IPS DF 19.7 (cell line): ENCODE measurements at places on chromosomes 4 and X.

GRCh38 chr4:10677796-10678497 is 6.6 kb downstream of the CLNK start:
- no peak for DNase-seq

DNA sequence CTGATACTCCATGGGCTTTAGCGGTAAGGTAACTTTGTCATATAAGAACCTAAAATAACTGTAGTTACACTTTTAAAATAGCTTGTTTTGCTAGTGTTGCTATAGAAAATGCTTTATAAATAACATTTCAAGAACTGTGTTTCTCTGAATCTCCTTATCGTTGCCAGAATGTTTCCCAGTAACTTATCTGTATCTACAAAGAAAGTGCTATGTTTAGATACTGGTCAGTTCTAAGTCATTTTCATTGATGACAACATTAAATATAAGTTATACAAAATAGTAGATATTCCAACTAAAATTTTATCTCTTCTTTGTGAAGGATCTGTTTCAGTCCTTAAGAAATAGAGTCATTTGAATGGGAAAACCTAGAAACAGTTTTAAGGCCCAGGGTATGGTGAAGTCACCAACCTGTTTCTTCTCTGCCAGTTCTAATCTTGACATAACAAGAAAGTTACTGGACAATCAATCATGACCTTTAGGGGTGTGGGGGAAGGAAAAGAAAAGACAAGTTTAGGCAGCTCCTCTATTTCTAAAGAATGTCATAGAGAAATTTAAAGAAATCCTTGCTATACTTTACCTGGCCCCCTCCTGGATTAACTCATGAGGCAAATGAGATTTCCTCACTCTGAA is 425.9 kb downstream of the RPA4 start:
- DNase-seq = no peak

- no peak for DNase-seq
Measured at GRCh38 chr4:119302073-119302832, 19.7 kb downstream of the FABP2 start.

DNA sequence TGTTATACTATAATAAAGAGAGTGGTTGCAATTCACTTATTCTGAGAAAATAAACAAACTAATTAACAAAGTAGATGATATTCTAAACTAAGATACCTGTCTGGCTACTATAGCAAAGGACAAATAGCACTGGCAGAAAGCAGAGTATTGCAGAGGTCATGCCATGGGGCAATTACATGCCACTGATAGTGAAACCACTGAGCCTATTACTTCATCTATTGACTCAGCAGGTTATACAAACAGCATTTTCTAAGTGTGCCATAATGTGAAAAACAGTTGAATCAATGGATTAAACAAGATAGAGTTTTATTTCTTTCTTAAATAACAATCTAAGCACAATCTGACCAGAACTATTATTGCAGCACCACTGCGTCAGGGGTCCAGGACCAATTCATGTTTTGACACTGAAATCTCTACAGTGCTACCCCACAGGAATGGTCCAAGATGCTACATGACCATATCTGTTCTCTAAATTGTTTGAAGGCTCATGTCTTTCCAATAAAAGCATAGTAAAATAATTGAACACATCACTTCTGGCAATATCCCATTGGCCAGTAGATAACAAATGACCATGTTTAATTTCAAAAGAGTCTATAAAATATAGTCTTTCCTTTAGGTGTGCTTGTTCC is 389.5 kb upstream of the GRID2 start:
- no peak for DNase-seq

- DNase-seq = no peak
Measured at GRCh38 chrX:100407147-100407783, 2.8 kb downstream of the PCDH19 start.

DNA sequence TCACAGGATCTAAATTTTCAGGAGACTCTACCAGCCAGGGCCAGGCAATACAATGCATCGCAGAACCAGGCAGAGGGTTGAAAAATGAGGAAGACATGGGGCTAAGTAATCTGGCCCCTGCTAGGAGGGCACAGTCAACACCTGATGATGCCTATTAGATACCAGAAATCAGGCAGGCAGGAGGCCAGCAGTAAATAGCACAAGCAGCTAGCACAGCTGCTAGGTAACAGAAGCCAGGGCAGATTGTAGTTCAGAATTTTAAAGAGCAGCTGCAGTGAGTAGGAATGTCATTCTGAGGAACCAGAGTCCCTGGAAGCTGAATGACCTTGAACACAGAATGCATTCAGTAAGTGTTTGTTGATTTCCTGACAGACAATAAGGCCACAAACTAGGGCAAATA is 38.8 kb upstream of the TRPC5OS start:
- no peak for DNase-seq

GRCh38 chr4:182169572-182169971 is 73.6 kb upstream of the TENM3 start:
- DNase-seq = no peak

DNA sequence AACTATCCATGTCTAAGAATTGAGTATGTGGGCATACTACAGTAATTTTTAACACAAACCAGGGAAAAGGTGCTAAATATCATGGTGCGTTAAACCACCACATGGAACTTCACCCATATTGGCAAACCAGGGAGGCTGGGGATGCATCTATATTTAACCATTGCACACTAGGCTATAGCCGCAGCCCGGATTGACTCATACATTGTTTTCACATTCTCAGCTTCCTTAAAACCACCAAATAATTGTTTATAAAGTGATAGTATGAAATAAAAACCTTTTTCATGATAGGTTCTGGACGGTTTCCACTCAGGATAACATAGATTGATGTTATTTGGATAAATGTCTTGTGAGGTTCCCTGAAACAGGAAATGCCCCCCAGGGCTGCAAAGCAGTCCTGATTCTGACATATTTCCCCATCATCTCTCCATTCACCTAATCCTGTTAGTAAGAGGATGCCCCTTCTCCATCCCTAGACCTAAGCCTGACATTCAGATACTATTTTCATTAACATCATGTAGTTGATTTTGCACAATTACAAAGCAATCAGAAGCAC is 7.9 kb downstream of the COL25A1 start:
- no peak for DNase-seq

- DNase-seq = no peak
Measured at GRCh38 chr4:181619651-181620050, 623.6 kb upstream of the TENM3 start.

GRCh38 chr4:81457345-81457744 is 14.4 kb downstream of the RASGEF1B start:
- DNase-seq = no peak

DNA sequence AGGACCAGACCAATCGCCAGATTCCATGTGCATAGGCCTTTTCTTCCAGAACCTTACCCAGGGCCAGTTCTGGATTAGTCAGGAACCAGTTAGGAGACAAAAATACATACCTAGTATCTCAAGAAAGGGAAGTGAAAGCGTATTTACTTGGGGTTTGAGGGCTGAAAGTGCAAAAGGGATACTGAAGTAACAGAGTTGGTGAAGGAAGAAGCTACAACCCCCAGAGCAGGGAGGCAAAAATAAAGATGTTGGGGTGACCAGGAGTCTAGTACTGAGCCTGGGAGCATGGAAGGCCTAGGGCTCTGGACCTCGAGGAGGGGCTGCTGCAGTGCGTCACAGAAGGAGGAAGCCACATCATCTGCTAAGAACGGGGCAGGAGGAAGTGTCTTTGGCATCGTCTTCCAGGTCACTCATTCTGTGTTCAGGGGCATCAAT is 38.3 kb downstream of the TKTL1 start:
- DNase-seq = no peak

- DNase-seq = no peak
Measured at GRCh38 chr4:55458164-55458563, 62.4 kb downstream of the TMEM165 start.

DNA sequence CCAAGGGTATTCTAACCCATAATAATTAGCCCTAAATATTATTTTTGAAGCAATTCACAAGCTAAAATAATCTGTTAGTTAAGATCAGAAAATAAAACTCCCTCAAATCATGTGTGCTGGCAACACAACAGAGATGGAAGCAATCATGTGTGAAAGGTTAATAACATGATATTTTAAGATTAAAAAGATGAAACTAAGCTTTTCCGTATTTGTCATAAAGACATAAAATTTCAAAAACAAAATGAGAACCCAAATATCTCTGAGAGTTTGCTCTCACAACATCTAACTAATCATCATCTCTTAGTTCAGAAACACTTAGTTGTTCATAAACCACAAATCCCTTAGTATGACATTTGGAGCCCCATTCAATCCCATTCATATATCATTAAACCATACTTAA is 749.1 kb downstream of the CCSER1 start:
- DNase-seq = no peak

- no peak for DNase-seq
Measured at GRCh38 chr4:118344801-118345200, 8.0 kb downstream of the PRSS12 start.

GRCh38 chr4:142322996-142323395 is 523.1 kb downstream of the INPP4B start:
- no peak for DNase-seq

DNA sequence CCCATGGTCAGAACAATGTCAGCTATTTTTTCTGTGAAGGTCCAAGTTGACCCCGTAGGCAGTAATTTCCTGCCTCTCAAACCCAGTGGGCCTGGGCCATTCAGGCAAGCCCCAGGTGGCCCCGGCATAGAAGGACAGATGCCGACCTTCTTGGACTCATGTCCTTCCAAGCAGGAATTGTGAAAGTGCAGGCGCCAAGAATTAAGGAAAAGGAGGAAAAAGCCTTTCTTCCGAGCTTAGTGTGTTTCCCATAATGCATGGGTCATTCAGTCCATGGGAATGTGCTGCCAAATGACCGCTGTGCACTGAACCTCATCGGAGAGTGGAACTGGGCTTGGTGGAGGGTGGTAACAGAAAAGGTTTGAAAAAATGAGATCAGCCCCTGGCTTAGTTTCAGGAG is 196.5 kb upstream of the HS3ST1 start:
- DNase-seq = no peak
